Large intestine (tissue), 12 donors: ENCODE measurements at places on chromosomes 4 and X.

- no peak for DNase-seq
These were observed 124.5 kb downstream of the ATXN3L start for GRCh38 chrX:13195340-13195739.

DNA sequence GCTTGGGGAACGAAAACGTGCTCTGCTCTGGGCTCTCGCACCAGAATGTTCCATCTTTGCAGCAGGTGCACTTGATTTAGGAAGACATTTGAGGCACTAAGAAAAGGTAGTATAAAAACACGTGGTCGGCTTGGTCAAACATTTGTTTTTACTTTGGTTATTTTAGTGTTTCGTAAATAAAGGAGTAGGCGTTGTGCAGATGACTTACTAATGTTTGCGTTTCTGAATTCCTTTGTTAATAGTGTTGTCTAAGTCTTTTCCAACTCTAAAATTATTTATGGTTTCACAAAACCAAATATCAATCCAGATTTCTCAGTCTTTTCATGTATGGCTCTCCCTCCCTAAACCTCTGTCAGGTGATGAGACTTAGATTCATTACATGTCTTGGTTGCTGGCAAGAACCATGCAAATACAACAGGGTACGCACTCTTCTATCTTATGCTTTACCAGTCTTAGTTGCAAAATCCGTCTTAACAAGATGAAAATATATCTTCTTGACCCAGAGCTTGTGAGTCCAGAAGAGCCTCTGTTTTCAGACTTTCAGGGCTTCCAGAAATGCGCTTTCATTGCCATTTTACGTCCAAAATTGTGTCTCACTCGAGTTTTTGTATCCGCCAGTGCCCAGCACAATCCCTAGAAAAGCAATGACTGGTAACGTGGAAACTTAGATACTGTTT lies 686 bp downstream of the MTHFD2L start:
- DNase-seq: no peak

DNA sequence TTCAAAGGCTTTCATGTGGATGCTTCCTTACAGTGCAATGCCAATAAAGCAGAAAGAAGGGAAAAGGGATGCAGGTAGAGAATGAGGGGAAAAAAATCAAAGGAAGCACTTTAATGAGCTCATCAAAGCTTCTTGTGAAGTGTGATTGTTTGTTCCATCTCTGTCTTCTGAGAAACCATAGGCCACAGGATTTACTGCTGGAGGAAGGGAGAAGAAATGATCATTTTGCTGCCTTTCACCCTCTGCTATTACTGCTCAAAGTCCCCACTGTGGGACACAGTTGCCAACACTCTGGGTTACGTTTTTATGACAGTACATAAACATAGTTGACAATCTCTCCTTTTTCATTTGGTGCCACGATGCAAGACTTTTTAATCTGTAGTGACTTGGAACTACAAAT lies 558.0 kb upstream of the TECRL start:
- no peak for DNase-seq

- DNase-seq: no peak
These were observed 16.4 kb upstream of the HSFX1 start for GRCh38 chrX:149757206-149758067.

DNA sequence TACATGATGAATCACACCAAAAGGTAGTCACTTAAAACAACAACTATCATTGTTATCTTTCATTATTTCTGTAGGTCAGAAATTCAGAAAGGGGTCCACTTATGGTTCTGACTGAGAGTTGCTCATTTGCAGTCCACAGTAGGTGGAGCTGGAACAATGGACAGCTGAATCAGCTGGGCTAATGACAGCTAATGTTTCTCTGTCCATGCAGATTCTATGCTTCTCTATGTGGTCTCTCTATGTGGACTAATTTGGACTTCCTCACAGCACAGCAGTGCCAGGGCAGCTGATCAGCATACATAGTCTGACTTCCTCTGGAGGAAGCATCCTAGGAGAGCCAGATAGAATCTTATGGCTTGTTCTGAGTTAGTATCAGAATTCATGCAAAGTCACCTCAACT lies 131.7 kb upstream of the INTU start:
- DNase-seq: no peak

GRCh38 chrX:31337332-31337731 lies 265.5 kb upstream of the FTHL17 start:
- no peak for DNase-seq

DNA sequence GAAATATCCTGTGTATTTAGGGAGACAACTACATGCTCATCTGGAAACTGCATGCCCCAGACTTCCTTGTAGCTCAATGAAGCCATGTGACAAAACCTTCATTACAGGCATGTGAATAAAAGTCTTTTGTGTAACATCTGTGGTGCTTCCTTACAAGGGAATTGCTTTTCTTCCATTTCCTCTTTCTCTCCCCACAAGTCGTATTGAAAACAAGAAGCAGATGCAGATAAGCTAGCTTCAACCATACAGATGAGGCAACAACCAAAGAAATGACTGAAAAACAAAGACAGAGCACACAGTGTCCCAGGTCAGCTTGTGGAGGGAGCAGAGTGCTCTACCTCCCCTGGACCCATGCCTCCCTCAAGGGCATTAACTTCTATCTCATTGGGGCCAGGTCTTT lies 115.8 kb upstream of the INPP4B start:
- DNase-seq: no peak

- DNase-seq: no peak
These were observed 384.9 kb upstream of the SLC7A11 start for GRCh38 chr4:138627096-138627495.

DNA sequence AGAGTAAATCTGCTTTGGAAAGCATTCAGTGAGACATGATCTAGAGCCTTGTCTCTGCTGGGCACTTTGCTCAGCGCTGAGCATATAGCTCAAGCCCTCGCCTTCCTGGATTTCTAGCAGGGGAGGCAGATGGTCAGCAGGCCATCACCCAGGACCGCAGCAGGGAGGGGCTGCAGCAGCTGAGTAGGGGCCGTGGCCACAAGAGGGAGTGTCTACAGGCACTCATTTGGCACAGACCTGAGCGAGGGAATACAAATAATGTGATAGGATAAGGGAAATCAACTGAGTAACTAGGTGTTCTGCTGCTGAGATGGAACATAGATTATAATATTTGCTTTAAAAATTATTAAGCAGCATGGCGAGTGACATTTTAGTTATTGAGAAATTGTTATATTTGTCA lies 30.2 kb downstream of the OFD1 start:
- no peak for DNase-seq

DNA sequence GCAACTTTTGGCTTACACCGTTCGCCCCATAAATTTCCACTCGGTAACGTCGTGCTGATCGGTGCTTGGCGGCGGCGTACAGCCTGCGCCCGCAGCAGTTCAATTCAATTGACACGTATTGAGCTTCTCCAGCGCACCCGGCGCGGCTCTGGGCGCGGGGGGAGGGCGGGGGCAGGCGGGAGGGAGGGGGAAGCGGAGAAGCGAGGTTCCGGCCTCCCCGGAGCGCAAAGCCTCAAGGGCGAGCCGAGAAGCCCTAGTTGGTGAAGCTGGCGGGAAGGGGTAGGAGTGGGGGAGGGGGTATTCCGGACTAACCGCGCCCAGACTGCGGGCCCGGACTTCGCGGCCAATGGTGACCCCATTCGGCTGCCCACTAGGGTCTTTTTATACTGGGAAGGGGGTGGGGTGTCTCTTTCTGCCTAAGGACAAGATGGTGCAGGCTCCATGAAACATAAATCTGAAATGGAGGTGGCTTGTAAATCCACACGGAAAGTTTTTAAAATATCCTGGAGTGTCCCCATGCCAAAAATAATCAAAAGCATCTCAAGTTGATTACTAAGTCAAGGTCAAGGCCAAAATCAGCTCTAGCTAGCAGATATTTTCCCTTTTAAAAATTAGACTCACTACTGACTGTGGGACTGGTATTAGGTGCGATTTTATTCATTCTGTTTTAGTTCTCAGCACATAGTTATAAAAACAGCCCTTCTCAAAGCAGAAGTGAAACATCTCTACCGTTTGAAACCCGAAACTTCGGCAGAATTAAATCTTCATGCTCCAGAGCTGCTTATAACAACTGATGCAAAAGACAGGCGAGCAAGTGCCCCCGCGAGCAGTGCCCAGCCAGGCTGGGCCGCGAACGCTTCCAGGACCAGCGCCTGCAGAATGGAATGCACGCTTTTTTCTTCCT lies 1.5 kb upstream of the BCOR start:
- DNase-seq: no peak
